ENCODE measurements at places on chromosomes 7 and 10. TPM values are rescaled to one million over a fixed set of nuclear protein-coding genes. Genes with fewer than 3 reads are reported as not detected.
A peak's percentile ranks its signal among the peaks of the same experiment; 100 is the strongest.

DNA sequence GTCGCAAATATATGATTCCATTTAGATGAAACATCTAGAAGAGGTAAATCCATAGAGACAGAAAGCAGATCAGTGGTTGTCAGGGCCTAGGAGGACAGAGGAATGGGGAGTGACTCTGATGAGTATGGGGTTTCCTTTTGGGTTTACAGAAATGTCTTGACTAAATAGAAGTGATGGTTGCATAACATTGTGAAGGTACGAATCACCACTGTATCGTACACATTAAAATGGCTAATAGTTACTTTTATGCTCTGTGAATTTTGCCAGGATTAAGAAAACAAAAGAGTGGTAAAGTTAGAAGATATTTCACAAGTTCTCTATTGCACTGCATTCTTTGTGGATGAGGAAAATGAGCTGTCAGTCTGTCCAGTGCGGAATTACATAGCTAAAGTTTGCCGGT, 407.4 kb downstream of the KCNMA1 start:
- no peak for DNase-seq

DNA sequence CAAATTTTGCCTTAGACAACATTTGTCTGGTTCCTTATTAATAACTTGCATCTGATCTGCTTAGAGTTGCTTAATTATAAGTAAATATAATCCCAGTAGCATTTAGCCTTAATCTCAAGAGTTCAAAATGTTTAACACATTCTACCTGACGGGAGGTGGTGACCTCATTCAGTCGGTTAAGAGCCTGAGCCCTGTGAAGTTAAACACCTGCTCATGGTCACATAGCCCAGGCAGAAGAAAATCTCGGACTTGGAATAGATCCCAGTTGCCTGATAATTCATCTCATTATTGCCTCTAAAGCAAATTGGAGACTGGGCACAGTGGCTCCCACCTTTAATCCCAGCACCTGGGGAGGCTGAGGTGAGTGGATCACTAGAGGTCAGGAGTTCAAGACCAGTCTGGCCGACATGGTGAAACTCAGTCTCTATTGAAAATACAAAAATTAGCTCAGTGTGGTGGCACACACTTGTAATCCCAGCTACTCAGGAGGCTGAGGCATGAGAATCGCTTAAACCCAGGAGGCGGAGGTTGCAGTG, 18.6 kb upstream of the ASCC1 start:
- DNase-seq, result no peak

GRCh38 chr7:326809-327232, 36.9 kb downstream of the FOXL3 start:
- no peak for DNase-seq

- peak; percentile 43 for DNase-seq
Observed at GRCh38 chr7:148153616-148154284, 436.8 kb upstream of the C7orf33 start.

DNA sequence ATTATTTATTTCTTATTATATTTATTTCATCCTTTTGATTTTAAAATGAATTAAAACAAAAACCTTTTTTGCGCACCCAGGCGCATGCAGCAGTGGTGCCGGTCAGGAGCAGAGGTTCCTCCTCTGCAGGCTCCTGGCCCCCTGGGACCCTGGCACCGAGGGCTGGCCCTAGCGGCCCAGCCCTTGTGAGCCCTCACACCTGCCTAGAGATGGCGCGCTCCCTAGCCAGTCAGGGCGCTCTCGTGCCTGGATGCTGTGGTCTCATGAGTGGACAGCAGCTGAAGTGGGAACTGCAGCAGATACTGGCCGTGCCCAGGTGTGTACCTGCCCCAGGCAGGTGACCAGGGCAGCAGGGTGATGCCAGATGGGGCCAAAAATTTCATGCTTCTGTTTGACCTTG, 13.8 kb downstream of the RET start:
- DNase-seq, result no peak

DNA sequence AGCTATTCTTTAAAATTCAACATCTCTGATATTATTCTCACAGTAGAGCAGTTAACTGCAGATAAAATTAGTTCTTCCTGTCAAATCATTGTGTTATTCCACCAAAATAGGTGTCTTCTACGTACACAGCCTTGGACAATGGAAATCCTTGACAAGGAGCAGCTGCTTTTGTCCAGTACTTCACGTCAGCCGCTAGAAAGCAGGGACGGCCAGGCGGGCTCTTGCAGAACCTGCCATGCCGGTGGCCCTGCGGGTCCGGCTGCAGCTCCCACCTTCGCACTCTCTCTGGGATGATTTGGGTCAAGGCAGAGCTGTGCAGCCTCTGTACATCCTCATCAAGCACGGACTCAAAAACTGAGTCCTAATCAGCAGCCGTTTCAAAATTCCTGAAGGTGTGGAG, 2.2 kb upstream of the FOXI2 start:
- no peak for DNase-seq

- DNase-seq, result no peak
Observed at GRCh38 chr10:22379059-22379458, 33.8 kb downstream of the SPAG6 start.

GRCh38 chr7:26202019-26202990, 760 bp downstream of the CBX3 start:
- peak; percentile 69 for DNase-seq

GRCh38 chr7:96315125-96315512, 6.8 kb downstream of the SLC25A13 start:
- DNase-seq, result no peak

GRCh38 chr7:112889834-112890438, 99.7 kb upstream of the TMEM168 start:
- DNase-seq, result no peak

DNA sequence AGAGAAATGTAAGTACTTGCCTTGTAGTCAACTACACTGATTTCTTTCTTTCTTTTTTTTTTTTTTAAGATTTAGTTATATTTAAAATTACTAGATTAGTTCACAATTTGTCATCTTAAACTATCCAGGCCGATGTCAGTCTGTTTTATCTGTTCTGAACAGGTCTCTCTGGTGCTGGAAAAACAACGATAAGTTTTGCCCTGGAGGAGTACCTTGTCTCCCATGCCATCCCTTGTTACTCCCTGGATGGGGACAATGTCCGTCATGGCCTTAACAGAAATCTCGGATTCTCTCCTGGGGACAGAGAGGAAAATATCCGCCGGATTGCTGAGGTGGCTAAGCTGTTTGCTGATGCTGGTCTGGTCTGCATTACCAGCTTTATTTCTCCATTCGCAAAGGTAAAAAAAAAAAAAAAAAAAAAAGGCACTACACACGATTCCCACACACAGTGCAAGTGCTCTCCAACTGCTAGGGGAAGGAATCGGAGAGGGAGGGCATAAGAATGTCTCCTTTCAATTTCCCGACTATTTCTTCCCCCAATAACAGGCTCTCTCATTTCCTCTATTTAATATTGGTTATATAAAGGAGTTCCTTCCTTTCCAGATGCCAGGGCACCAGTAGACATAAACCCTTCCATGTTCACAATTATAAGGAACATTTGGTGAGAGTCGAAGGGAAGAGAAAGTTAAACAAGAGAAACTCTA, 53.4 kb downstream of the PAPSS2 start:
- no peak for DNase-seq

GRCh38 chr7:43105521-43106120, 6.8 kb upstream of the HECW1 start:
- DNase-seq, result peak; percentile 52

DNA sequence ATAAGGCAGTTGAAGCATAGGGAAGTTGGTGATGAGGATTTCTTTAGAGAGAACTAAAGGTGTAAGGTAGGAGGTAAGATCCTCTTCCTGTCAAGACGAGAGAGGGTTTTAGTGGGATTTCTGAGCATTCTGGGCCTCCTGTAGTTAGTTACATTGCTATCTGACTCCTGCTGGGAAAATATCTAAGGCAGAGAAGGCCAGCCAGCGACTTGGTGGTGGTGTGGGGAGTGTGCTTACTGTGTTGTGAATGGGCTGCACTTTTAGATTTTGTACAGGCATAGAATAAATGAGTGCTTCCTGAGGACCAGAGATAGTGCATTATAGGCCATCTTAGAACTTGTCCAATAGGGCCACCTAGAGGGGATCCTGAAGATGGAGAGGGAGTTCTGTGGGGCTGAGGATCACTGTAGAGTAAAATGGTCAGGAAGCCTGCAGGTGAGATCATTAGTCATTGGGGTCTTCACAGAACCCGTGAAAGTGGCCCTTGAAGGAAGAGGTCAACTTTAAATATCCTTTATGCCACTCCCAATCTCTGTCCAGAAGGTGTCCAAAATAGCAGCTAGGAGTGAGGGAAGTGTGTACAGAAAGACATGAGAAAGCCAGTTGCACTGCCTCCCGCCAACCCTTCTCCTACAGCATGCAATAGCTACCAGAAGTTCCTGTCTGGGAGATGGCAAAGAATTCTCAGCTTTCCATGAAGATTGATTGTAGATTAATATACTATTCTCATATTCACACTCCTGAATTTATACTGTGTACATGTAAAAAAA, 266.6 kb downstream of the POLR1F start:
- peak; percentile 74 for DNase-seq

DNA sequence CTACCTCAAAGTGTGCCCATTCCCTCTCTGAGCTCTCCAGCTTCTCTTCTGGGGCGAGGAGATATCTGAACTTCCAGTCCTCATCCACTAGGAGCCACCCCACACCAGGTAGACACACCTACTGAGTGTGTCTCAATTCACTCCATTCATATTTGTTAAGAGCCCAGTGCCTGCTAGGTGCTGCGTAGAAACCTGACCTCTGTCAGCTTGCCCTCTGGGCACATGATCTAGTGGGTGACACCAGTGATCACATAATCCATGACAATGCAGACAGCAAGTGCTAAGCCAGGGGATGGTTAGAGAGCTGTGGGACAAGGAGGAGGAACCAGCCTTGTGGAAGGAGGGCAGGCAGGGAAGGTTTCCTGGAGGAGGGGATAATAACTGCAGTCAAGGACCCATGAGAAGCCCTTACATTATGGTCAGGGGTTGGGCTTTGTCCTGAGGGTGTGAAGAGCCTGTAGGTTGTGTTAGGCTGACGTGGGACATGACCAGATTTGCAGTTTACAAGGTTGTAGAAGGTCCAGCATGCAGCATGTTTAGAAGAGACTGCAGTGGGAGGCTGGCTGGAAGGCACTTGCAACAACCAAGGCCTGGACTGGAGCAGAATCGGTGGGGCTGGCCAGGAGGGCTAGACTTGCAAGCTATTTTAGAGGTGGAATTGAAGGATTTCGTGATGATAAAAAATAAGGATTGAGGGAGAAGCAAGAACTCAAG, 81.8 kb downstream of the COL13A1 start:
- no peak for DNase-seq

DNA sequence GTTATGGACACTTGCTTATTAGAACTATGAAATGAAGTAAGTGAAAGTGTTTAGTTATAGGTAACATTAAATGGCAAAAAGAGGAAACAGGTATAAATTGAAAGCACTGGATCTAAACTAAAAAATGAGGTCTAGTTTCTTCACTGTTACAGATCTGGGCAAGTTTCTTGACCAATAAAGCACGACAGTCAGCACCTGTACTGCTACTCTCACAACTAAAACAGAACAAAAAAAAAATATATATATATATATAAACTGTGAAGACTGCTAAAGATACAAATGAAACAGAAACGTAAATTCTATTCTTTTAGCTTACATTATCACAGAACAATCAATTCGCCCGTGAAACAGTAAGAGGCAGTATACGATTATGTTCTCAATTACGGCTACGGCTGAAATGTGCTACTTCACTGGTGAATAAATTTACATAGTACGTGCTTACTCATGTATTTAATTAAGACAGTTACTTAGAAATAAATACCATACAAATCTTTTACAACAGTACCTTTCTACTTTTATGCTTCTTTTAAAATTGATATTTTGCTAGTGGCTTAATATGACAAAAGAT, 4.2 kb downstream of the AHR start:
- DNase-seq, result peak; percentile 63

DNA sequence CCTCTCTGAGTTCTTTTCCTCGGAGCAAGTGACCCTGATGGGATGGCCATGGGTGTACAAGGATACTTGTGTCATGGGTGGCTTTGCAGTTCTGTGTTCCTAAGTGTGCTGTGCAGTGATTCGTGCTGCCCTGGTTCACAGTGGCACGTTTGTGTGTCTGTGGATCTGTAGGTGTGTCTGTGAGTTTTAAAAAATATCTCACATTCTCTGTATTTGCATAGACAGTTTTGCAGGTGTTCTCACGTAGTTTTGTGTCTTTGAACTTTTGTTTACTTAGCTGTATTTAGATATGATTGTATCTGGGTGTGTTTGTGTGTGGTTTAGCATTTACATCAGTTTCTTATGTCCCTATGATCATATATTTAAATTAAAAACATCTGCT, 3.7 kb downstream of the ZNF775 start:
- no peak for DNase-seq

- DNase-seq, result no peak
Observed at GRCh38 chr7:4079956-4080355, 602.1 kb upstream of the FOXK1 start.

DNA sequence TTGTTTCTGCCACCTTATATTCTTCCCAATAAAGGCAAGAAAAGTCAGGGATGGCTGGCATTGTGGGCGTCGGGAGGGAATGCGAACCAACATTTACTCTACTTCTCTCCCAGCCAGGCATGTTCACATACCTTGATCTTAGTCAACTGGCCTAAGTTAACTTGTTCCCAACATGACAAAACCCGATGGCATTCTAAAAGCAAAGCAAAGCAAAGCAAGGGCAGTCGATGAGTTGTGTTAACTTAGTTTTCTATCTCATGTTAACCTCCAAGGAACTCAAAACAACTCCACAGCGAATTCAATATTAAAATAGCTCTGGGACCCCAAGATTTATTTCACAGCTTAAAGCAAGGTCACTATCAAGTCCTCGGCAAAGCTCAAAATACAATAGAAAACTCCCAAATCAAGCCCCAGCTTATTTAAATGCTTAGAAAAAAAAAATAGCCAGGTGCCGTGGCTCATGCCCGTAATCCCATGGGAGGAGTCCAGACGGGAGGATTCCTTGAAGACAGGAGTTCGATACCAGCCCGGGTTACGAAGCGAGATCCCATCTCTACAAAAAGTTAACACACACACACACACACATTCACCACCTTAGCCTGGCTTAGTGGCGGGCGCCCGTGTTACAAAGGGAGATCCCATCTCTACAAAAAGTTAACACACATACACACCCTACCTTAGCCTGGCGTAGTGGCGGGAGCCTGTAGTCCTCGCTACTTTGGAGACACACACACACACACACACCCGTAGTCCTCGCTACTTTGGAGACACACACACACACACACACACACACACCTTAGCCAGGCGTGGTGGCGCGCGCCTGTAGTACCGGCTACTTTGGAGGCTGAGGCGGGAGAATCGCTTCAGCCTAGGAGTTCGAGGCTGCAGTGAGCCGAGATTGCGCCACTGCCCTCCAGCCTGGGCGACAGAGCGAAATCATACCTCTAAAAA, 901 bp upstream of the CCNY start:
- peak; percentile 21 for DNase-seq

PTPRZ1 gene
- 0.17 TPM for total RNA-seq

MCM10 gene
- total RNA-seq, result 29.4 TPM

SLC18A3 gene
- total RNA-seq, result not detected

MBLAC1 gene
- 6.3 TPM for total RNA-seq

TRIM74 gene
- not detected for total RNA-seq

GPR15LG gene
- total RNA-seq, result not detected

NRAP gene
- total RNA-seq, result not detected

KIF5B gene
- 122 TPM for total RNA-seq

PROSER2 gene
- 35.7 TPM for total RNA-seq

HPS1 gene
- total RNA-seq, result 6.3 TPM

SERPINE1 gene
- 674 TPM for total RNA-seq

MACC1 gene
- 29.6 TPM for total RNA-seq

SLC4A2 gene
- 195 TPM for total RNA-seq

TET1 gene
- 0.21 TPM for total RNA-seq

PRKRIP1 gene
- total RNA-seq, result 52.5 TPM
